ENCODE measurements at places on chromosomes 11 and 22.

- DNase-seq = no peak
Observed at GRCh38 chr22:48369789-48370507, 1457.7 kb downstream of the BRD1 start.

DNA sequence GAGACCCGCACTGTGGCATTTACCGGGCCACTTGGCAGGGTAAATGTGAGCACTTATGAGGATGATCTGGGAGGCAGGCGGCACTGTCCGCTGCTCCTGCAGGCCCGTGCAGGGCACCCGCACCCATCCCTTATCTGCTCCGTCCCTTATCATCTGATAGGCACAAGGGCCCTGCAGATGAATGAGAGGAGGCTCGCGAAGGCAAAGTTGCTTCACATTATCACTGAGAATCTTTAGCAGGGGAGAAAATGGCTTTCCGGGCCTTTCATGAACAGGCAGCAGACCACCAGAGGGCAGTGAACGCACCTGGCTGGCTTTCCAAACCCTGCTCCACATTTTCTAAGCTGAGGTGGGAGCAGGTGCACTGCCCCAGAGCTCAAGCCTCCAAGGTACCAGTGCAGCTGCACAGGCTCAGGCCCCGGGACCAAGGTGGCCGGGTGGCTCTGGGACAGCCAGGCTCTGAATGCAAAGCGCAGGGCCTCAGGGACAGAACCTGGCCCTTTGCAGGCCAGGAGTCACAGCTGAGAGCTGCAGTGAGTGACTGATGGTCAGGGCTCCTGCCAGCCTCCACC is 165.6 kb downstream of the SHANK2 start:
- DNase-seq = no peak

GRCh38 chr11:70495351-70496310 is 97.3 kb downstream of the CTTN start:
- DNase-seq = no peak

DNA sequence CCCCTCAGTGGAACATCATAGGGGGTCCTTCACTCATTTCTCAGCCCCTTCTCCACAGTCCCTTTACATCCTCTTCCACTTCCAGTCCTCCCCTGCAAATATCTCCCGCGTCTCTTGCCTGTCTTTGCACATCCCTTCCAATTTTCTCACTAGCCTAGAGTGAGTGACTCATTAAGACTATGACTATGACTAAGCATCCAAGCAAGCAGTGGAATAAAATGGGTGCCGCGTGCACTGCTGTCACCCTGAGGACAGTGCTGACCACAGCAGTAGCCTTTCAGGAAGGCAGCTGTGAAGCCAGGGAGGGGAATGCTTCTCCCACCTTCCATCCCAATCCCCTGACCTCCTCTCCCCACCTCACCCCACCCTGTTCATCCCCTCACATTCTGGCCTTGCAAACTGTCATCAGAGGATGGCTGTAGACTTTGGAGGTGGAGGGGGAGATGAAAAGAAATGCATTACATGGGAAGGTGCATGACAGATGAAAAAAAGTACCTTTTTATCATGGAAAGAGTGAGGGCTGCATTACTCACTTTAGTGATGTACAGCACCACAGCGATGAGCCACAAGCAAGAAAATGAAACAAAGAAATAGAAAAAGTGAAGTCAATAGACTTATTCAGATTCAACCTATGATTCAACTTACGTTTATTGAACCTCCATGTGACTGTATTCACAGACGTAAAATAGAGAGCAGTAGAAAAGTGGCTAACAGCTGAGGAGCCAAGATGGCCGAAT is 948.2 kb downstream of the NTM start:
- no peak for DNase-seq

- DNase-seq = no peak
Observed at GRCh38 chr11:95519912-95520311, 269.7 kb downstream of the FAM76B start.

DNA sequence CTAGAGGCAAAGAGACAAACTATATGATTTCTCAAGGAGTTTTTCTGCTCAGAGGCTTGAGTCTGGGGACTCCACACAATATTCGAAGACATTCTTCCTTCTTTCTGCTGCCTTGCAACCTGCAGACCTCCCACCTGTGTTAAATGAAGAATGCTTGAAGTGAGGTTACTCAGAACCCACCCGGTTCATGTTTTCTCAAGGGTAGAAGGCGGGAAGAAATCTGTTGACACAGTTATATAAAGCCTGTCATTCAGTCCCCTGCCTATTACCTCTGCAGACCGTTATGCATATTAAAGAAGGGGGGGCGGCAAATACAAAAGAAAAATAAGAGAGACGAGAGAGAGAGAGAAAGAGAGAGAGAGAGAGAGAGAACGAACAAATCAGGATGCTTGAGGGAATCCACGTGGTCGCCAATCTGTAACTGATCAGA is 2.2 kb upstream of the KMT2A start:
- no peak for DNase-seq

- no peak for DNase-seq
Observed at GRCh38 chr11:48114740-48115139, 101.9 kb upstream of the OR4B1 start.

- DNase-seq = no peak
Observed at GRCh38 chr11:134455516-134455915, 43.5 kb upstream of the B3GAT1 start.

DNA sequence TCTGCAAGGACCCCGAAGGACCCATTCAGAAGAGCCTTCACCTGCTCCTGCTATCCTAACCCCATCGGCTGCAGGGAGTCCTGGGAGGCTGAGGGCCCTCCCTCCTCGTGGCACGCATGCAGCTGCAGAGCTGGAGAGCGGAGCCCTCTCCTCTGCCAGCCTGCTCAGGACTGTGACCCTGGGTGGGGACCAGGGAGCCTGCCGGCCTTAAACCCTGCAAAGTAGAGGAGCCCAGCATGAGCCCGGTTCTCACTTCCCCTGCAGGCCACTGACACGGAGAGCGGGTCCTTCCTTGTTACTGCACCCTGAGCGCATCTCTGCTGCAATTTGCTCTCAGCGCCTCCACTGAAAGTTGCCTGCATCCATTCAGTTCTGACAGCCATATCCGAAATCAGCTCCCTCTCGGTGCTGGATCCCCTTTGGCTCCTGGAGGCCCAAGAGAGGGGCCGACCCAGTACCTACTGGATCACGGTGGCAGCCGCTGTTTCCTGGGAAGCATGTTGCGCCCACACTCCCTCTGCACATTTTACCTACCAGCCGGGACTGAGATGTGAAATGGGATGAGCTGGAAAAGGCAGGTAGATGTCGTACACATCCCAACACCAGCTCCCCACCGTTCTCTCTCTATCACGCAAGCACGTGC is 312.1 kb downstream of the NTM start:
- DNase-seq = no peak
